Ascending aorta (tissue), 2 donors: ENCODE measurements at places on chromosomes 16 and 17. TPM values are rescaled to one million over a fixed set of nuclear protein-coding genes. Genes with fewer than 3 reads are reported as not detected.

GRCh38 chr17:70169709-70170597, 621 bp downstream of the KCNJ2 start:
- DNase-seq: no peak
- no peaks in the 10 kb centered on the region for H3K36me3 ChIP-seq
- no peaks in the 10 kb centered on the region for H3K27me3 ChIP-seq

The CA5A gene
- total RNA-seq: not detected

The BEAN1 gene
- not detected for total RNA-seq

The ZNF785 gene
- total RNA-seq: 12.1 TPM

The MYH2 gene
- total RNA-seq: not detected

- no peaks in the 10 kb centered on the region for H3K4me1 ChIP-seq
Observed at GRCh38 chr16:8108991-8109509, 481.3 kb downstream of the TMEM114 start.

- DNase-seq: no peak
- no peaks in the 10 kb centered on the region for H3K4me1 ChIP-seq
- H3K27ac ChIP-seq: no peak overlapping the region
Observed at GRCh38 chr16:10277597-10277996, 95.4 kb upstream of the GRIN2A start.

GRCh38 chr16:85055493-85056210, 28.1 kb downstream of the KIAA0513 start:
- H3K27me3 ChIP-seq: no peaks in the 10 kb centered on the region
- H3K4me1 ChIP-seq: no peaks in the 10 kb centered on the region
- peak overlapping the region; percentile 40 for H3K27ac ChIP-seq
- no peaks in the 10 kb centered on the region for H3K36me3 ChIP-seq
- peak; percentile 82 for DNase-seq

DNA sequence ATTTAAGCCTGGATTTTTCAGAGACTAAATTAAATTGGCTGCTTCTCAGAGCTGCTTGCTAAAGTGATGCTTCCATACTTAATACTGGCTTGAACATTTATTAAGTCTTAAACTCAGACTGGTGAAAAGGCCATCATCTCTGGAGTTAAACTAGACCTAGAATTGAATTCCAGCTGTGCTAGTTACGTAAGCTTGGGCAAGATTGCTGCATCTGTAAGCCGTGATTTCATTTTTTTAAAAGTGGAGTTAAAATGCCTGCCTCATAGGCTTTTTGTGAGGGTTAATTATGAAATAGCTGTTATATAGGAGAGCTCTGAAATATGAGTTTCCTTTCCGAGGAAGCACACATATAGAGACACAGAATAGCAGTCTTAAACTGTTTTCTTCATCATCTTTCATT, 84.7 kb downstream of the VAT1L start:
- DNase-seq: no peak
- H3K36me3 ChIP-seq: no peaks in the 10 kb centered on the region
- no peak overlapping the region for H3K4me3 ChIP-seq
- H3K4me1 ChIP-seq: peaks cover 13% of the 10 kb centered on the region
- H3K27me3 ChIP-seq: no peaks in the 10 kb centered on the region

DNA sequence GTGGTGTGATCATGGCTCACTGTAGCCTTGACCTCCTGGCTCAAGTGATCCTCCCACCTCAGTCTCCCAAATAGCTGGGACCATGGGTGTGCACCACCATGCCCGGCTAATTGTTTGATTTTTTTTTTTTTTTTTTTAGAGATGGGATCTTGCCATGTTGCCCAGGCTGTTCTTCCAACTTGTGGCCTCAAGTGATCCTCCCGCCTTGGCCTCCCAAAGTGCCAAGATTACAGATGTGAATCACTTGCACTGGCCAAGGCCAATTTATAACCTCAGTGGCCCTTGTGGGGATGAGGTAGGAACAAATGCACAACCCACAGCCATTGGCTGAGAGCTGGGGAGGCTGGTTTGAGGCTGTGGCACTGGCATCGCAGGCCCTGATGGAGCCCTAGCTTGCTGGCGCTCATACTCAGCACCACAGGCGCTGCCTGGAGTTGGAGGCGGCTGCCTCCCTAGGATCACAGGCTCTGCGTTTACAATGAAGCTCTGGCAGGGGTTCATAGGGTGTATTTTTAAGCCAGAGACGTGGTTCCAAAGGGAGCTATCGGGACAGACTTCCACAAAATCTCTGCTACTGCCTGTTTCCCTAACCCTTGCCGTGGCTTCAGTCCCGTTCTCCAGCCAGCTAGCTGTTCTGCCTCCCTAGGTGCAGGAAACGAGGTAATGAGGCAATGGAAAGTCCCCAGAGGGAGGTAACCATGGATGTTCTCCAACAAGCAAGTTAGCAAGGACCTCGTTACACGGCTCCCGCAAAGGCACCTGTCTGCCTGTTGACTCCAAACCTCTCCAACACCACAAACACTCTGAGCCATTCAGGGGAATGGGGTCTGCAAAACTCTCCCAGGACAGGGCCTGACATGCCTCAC, 2.9 kb downstream of the ABCA3 start:
- DNase-seq: no peak
- H3K27me3 ChIP-seq: no peaks in the 10 kb centered on the region
- H3K27ac ChIP-seq: no peak overlapping the region
- H3K4me1 ChIP-seq: peaks cover 11% of the 10 kb centered on the region

DNA sequence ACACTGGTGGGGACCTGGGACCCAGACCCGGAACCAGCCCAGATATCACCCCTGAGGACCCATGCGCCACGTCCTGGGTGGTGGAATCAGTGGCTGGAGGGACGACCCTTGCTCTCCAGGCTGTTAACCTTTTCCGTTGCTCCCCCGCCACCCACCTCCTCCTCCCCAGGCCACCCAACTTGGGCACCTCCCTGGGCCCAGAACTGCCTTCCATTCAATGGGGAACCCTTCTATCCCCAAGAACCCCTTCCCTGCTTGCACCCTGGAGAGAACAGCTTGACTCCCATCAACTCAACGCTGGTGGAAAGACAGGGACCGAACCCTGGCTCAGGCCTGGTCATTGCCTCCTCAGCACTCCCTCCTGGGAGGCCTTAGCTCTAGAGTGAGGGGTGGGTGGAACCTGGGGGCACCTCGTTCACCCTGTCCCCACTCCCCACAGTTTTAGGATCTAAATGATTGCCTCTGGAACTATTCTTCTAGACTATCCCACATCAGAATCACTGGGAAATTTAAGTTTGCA, 5.7 kb upstream of the IL32 start:
- H3K27ac ChIP-seq: peak overlapping the region; percentile 12
- H3K4me1 ChIP-seq: peaks cover 15% of the 10 kb centered on the region
- H3K4me3 ChIP-seq: peak overlapping the region; percentile 72

DNA sequence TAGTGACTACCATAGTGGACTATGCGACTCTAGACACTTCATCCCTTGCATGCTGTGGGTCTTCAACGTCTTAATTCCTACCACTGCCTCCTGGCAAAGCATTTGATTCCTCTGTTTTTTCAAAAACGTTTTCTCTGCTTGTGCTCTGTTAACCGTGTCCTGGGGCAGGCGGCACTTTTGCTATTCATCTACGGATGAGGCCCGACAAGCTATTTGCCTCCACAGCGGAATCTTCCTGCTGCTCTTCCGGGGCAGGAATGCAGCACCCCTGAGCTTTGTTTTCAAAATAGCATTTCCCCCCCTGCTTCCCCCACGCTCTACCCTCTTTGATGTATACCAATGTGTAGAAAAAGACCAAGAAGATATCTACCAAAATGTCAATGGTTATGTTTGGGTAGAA, 39.8 kb upstream of the METTL16 start:
- no peak overlapping the region for H3K4me3 ChIP-seq
- DNase-seq: no peak
- H3K27me3 ChIP-seq: no peaks in the 10 kb centered on the region
- no peaks in the 10 kb centered on the region for H3K4me1 ChIP-seq
- no peaks in the 10 kb centered on the region for H3K36me3 ChIP-seq

DNA sequence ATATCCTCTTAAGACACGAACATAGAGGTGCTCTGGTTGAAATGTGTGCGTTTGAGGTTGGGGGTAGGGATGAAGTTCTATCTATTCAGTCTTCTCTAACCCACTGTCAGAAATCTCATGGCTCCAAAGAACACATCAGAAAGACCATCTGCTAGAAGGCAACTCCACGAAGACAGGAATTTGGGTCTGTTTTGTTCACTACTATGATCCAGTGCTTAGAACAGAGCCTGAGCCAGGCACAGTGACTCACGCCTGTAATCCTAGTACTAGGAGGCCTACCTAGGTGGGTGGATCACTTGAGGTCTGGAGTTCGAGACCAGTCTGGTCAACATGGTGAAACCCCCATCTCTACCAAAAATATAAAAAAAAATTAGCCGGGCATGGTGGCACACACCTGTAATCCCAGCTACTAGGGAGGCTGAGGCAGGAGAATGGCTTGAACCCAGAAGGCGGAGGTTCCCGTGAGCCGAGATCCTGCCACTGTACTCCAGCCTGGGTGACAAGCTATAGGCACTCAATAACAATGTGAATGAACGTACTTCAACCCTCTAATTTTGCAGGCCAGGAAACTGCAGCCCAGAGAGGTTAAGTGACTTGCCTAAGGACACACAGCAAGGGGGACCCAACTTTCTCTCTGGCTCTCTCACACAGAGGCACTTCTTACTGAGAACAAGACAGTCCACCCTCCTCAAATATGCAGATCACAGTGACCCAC, 2.3 kb downstream of the CASKIN2 start:
- peaks cover 25% of the 10 kb centered on the region for H3K4me1 ChIP-seq
- no peak for DNase-seq
- no peaks in the 10 kb centered on the region for H3K27me3 ChIP-seq
- H3K4me3 ChIP-seq: peak overlapping the region; percentile 82

- no peak overlapping the region for H3K4me3 ChIP-seq
- peaks cover 7% of the 10 kb centered on the region for H3K4me1 ChIP-seq
- no peak for DNase-seq
- no peaks in the 10 kb centered on the region for H3K27me3 ChIP-seq
Observed at GRCh38 chr17:39281806-39282205, 56.1 kb upstream of the STAC2 start.

DNA sequence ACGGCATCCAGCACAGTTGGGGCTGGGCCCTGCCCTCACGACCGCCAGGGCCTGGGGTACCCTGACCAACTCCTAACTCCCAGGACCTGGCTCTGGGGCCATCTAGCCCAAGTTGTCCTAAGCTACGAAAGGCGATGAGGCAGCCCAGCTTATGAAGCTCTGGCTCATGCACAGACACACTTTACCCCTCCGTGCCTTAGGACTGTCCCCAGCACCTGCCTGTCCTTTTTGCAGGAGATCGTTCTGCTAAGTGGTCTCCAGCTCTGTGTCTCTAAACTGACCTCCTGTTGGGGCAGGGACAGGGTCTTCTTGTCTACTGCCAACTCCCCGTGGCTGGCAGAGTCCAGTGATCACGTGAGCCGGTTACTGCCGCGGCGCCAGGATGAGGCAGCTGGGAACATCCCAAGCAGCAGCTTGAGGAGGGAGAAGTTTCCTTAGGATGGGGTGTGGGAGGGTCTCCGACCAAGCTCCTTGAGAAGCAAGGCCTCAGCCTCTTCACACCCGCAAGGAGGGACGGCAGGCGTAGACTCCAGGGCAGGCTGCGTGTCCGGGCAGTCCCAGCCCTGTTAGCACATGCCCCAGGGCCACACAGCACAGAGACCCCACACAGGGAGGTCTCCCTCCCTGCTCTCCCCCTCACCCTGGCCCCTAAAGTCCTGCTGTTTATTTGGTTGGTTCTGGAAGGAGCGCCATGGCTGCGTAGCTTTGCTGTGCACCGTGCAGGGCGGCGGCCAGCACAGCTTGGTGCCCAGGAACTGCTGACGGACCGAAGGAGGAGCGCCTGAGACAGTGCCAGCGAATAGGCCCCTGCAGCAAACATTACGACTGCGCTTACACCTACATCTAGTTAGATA, 16.4 kb upstream of the METRNL start:
- H3K27ac ChIP-seq: no peak overlapping the region
- DNase-seq: peak; percentile 49
- H3K4me1 ChIP-seq: peaks cover under 1% of the 10 kb centered on the region
- H3K27me3 ChIP-seq: no peaks in the 10 kb centered on the region
- no peak overlapping the region for H3K4me3 ChIP-seq
- no peaks in the 10 kb centered on the region for H3K36me3 ChIP-seq

GRCh38 chr17:50063561-50064252, 7.8 kb downstream of the ITGA3 start:
- no peaks in the 10 kb centered on the region for H3K27me3 ChIP-seq
- no peak overlapping the region for H3K4me3 ChIP-seq
- peaks cover 10% of the 10 kb centered on the region for H3K36me3 ChIP-seq
- H3K27ac ChIP-seq: peak overlapping the region; percentile 97

DNA sequence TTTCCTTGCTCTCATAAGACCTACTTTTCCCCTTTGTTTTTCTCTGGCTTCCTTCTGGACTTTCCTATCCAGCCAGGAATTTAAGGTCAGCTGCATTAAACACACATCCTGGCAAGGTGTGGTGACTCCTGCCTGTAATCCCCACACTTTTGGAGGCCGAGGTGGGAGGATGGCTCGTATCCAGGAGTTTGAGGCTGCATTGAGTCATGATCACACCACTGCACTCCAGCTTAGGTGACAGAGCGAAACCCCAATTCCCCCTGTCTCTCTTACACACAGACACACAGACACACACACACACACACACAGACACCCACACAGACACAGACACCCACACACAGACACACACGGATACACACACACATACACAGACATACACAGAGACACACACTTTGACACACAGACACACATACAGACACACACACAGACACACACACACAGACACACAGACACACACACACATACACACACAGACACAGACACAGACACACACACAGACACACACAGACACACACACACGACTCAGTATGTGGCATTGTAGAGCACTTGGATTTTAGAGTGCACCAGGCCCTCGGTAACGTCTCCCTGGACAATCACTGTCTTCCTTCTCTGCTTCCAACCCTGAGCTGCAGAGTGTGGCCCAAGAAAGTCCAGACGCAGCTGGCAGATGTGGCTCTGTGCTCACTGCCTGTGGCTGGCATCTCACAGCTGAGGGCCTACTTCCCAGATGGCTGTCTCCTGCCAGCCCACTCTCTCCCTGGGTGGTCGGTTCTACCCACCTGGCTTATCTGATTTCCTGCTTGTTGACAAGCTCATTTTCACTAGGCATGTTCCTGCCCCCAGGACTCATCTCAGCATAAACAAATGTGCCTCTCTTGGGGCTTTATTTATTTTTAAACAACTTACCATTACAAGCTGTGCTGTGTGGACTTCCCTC, 39.0 kb downstream of the NLRP1 start:
- H3K27ac ChIP-seq: no peak overlapping the region
- no peaks in the 10 kb centered on the region for H3K27me3 ChIP-seq
- no peak for DNase-seq
- H3K4me3 ChIP-seq: no peak overlapping the region

- H3K36me3 ChIP-seq: no peaks in the 10 kb centered on the region
- H3K27ac ChIP-seq: peak overlapping the region; percentile 98
- peak overlapping the region; percentile 98 for H3K4me3 ChIP-seq
- DNase-seq: peak; percentile 67
Observed at GRCh38 chr17:57086069-57086930, 1.3 kb downstream of the AKAP1 start.
